ENCODE measurements at places on chromosomes 13 and 19.

DNA sequence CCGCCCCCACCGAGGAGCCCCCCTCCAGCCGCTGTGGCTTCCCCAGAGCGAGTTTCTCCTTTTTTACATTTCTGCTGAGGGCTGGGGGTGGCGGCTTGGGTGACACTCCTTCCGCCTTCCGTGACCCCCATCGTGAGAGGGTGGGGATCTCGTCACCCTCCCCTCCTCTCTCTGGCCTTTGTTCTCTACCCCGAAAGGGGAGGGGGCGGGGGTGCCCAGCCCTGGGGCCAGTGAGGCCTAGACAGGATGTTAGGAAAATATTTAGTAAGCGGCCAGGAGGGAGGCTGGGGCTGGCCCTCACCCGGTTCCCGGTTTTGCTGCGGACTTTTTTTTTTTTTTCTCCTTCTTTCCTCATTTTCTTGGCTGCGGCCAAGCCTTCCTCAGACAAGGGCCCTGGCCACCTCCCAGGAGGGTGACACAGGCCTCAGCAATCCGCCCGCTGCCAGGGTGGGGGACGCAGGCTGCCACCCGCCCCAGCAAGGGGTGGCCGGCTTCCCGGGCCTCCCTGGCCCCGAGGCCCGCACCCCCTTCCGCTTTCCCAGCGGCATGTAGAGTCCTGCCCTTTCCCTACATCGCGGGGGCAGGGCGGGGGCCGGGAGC lies 3.9 kb downstream of the MIDN start:
- peak; percentile 97 for DNase-seq

DNA sequence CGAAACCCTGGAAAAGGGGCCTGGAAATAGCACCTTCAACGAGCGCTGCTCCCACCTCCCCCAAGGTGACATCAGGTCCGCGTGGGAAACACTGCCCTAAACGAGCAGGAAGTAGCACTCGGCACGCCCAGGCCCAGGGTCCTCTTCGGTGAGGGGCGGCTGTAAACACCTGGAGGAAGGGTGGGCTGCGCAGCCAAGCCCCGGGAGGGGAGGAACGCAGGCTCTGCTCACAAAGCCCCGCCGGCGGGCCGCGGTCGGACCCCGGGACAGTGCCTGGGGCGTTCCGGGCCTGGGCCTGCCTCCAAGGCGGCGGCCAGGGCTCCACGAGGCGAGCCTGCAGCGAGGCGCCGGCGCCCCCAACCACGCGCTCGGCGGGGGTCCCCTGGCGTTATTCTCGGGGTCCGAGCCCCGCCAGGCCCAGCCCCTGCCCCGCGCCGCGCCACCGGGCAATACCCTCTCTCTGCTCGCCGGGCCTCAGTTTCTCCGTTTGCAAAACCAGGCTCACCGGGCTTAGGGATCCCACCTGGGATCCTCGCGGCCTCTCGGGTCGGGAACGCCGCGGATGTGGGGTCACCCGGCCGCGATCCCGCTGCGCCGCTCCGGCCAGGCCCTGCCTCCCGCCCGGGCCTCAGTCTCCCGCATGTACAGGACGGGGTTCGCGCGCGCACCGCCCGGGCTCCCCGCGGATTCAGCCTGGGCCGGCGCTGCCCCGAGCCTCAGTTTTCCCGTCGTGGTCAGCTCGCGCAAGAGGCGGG lies 630 bp downstream of the RNF126 start:
- DNase-seq: peak; percentile 41

DNA sequence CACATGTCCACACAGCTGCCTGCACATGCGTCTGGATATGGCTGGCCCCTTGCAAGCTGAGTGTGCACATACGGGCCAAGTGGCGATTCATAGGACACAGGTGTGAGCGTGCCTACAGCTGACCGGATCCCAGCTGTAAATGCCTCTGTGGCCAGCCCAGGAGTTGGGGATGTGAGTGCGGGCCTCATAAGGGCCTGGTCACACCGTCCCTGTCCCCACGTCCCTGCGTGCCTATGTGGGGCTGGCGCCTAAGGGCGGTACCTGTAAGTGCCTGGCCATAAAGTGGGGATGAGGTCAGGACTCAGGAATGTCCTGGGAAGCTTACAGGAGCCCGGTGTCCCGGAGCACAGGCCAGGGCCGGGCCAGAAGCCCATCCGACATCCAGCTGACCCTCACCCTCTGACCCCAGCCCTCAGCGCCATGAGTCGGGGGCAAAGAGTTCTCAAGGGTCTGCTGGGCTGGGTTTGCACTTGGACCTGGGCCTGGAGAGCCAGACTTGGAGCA lies 1.3 kb upstream of the ARHGAP45 start:
- no peak for DNase-seq

- peak; percentile 55 for DNase-seq
Observed at GRCh38 chr13:79678100-79678499, 197.1 kb downstream of the NDFIP2 start.

GRCh38 chr19:45972081-45972946 lies 1.4 kb downstream of the NOVA2 start:
- DNase-seq: no peak

DNA sequence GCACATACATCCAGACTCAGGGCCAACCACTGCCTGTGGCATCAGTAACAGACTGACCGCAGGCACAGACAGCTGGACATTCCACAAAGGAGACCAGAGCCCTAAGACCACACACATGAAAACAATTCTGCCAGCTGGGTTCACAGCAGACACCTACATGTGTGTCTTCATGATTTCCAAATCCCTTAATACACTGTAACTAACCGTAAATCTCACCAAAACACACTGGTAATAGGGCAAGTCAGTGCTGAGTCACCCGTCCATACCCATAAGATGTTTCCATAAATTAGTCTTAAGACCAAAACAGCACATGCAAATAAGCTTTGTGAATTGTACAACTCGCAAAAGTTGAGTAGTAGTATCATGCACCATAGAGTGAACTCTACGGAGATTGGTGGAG lies 65.4 kb downstream of the TUBGCP3 start:
- no peak for DNase-seq

- no peak for DNase-seq
Observed at GRCh38 chr13:28026508-28026907, 38.0 kb upstream of the URAD start.

- DNase-seq: peak; percentile 53
Observed at GRCh38 chr19:23283925-23284324, 33.7 kb upstream of the ZNF724 start.

GRCh38 chr13:77857531-77858209 lies 61.0 kb downstream of the EDNRB start:
- DNase-seq: no peak

DNA sequence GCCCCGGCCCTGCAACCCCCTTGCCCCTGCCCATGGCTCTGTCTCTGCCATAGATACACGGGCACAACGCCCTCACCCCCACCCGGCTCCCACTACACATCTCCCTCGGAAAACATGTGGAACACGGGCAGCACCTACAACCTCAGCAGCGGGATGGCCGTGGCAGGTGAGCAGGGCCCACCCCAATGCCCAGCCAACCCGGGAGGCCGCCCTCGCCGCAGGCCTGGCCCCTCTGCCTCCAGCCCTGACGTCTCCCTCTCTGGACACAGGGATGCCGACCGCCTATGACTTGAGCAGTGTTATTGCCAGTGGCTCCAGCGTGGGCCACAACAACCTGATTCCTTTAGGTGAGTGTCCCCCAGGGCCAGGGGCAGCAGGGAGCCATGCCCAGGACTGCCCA lies 7.7 kb downstream of the YIPF2 start:
- DNase-seq: no peak

Data from EL (cell line).